ENCODE measurements at places on chromosomes 7 and 10.

DNA sequence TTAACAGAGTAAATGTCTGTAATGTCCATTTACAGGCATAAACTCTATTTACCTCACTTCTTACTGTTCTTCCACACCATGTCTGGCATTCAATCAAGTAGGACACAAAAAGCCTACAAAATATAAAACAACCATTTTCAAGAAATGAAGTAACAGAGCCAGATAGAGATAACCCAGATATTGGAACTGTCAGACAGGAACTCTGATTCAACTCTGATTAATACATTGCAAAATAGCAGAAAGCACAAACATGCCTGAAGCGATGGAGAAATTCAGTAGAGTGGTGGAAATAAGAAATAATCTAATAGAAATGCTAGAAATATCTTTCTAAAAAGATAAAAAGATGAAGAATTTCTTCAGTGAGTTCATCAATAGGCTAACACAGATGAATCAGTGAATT lies 964.4 kb downstream of the PCDH15 start:
- DNase-seq, result no peak

GRCh38 chr7:31071645-31072029 lies 19.5 kb downstream of the ADCYAP1R1 start:
- DNase-seq, result no peak

- DNase-seq, result no peak
Observed at GRCh38 chr10:102963756-102964025, 45.6 kb downstream of the CNNM2 start.

DNA sequence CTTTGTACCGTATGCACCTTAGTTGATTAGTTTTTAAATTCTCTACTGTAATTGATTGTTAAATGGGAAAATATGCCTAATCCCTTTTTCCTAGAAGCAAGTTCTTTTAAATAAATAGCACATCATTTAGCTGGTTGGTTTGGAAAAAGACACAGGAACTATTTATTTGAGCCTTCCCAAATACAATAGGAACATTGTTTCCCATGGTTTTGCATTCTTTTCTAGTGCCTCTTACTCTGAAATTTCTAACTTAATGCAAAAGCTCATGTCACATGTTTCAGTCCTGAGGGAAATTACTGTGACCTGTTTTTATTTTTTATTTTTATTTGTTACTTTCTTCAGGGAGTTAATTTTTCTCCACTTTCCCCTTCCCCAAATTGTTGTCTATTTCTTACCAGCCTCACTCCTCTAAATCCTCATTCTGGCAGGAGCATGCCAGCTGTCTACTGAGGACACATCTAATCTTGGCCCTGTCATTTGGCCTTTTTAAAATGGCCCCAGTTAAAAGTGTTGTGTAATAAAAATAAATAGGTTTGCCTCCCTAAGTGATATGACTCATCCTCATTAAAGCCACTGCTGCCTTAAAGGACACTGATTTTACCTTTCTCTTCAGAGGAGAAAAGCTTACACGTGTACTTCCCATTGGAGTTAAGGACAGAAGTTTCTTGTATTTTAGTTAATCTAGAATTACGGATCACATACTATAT lies 94.5 kb downstream of the PPP1R3A start:
- no peak for DNase-seq

DNA sequence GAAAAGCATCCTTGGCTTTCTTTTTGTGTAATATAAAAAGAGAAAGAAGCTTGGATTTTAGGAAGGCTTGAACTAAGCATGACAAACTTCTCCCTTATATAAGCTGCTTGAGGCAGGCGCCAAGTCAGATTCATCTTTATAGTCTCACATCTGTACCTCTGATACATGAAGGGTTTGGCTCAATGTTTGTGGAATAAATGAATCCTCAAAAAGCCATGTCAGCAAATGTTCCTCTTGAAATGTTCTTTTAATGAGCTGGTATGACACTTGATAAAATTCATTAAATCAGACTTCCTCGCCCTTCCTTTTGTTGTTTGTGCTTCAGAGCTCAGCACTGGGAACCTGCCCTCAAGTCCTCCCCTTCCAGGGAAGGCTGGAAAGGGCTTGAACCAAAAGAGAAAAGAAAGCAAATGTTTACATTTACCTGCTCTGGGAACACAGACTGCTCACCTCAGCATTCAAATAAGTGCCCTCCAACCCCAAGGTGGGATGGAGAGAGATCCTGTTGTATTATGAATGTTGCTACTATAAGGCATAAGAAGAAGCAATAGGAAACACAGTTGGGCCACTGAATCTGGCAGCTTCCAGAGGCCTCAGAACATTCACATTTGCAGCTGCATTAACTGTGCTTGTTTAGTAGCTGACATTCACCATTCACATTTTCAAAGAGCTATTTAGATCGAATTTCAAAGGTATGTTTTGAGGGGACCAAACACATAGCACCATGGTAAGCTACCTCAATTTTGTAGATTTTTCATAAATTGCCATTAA lies 212.6 kb downstream of the CACNA2D1 start:
- no peak for DNase-seq

- no peak for DNase-seq
Observed at GRCh38 chr7:44277851-44278250, 47.5 kb downstream of the CAMK2B start.

GRCh38 chr7:133770863-133771492 lies 356.2 kb upstream of the LRGUK start:
- no peak for DNase-seq

DNA sequence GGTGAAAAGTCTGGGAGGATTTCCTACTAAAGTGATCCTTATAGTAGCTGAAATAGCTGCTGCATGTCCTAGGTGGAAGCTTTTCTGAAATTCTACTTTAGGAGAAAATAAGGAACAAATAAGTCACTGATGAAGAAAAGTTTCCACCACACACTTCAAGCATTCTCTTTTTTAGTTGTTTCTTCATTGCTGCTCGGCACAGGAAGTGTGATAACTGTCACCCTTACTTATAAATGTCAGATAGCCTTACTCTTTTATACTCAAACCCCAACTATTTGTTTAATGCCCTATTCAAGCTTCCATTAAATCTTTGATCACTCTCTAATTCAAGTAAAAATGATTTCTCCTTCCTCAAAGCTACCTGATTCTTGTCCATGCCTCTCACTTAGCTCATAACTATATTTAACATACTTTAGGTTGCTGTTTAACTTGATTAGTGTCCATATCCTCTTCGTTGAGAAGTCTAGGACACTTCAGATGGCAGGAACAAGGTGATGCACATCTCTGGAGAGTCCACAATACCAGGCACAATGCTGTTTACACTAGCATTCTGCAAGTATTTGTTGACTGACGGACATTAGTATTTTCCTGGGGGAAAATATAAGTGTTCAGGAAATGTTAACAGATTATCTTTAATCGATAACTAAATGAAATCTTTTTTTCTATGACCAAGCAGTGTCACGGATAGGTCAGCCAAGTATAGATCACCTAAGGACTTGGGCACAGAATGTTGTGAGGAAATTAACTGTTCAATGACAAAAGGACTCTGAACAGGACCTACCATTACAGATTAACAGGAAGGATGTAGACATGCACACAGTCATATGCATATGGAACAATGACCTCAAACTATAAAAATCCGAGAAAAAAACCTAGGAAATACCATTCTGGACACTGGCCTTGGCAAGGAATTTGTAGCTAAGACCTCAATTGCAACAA lies 67.4 kb downstream of the ZNF438 start:
- no peak for DNase-seq

DNA sequence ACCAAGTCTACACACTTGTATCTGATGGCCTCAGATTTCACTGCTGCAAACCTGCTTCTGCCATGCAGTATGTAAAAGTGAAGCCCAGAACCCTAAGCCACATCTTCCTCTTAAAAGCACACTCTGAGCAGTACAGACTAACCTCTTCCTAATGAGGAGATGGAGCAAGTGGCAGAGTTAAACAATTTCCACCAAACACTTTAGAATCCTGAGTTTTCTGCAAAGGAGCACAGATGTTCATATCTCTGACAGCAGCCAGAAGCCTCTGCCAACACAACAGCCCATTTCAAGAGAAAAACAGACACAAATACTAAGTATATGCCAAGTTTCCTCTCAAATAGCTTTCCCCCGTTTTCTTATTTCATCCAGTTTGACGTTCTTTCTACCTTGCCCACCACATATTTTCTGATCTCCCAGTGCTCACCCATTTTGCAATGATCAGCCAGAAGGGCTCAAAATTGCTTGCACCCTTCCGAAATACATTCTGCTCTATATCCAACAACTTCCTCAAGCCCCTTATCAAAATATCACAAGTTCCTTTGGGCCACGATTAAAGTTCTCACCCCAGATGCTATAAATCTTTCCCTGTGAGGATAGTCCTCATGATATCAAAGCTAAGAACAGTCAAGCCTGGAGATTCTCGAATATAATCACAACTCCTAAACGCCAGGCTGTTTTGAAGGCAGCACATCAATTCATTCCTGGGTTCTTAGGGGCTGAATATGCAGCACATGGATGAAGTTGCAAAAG lies 27.5 kb downstream of the ELMO1 start:
- DNase-seq, result no peak

DNA sequence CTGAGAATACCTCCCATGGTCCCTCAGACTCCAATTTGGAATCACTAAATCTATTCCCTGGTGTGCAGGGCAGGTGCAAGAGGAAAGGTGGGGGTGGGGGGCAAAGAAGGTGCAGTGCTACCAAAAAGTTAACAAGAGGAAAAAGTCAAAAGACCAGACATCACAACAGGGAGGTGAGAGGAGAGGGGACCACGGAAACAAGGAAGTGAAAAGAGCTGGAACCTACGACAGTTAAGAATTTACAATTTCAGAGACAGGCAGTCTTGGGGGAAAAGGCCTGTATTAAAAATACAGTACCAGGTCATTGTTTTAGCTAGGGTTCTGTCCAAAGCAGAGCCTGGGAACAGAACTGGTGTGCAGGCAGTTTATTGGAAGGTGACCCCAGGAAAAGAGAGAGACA lies 14.6 kb downstream of the ITGB1 start:
- no peak for DNase-seq

- DNase-seq, result no peak
Observed at GRCh38 chr10:129944456-129944855, 19.6 kb downstream of the EBF3 start.

GRCh38 chr7:31512166-31512565 lies 1.7 kb upstream of the ITPRID1 start:
- DNase-seq, result no peak

DNA sequence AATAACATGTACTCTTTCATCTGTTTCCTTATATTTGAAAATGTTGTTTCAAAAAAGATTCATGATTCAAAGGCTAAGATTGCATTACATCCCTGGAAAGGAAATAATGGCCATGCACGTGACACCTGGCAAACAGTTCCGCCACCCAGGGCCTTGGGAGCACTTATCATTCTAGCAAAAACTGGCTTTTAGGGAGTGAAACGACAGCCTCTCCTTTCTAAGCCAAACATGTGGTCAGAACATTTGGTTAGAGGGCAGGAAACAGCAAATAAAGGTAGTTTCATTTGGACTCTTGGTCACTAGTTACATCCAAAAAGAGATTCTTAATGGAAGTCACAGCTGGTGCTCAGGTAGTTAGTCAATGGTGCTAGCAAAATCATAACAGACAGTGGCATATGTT lies 83.5 kb downstream of the FAS start:
- DNase-seq, result no peak

DNA sequence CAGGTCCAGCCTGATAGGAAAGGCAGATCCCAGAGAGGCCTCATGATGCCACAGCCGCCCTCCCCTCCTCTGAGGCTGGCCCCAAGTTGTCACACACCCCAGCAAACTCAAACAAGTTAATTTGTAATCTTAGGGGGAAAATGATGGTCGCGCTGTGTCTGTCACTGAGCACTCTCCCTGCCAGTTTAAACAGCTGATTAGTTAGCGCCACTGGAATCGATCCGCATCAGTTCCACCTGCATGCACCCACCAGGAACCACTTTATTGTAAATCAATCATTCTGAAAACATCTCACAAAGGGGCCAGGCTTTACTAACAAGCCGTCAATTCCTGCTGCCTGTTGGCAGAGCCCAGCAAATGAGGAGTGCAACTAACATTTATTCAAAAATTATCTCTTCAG lies 870.9 kb downstream of the KCNMA1 start:
- no peak for DNase-seq

- no peak for DNase-seq
Observed at GRCh38 chr10:63204667-63205391, 71.7 kb downstream of the NRBF2 start.

Measured in anterior cingulate cortex (tissue), 58 donors.